Left ventricle myocardium inferior (tissue), 1 donor: ENCODE measurements at places on chromosomes 3 and 15. TPM values are rescaled to one million over a fixed set of nuclear protein-coding genes. Genes with fewer than 3 reads are reported as not detected.

DNA sequence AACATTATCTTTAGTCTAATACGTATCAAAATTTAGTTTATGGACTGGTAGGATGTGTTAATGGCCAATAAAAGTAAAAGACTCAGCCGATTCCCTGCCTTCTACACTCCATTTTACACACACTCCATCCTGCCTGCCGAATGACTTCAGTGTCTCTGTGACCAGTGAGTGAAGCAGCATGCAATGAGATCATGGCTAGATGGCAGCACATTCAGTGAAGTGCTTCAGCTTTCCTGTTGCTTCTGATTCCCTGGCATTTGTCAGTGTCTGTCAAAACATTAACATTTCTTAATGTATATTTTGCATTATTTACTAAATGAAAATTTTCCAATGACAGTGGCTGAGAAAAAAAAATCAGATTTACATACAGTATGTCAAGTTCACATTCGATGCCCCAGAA lies 412.0 kb downstream of the FHIT start:
- no peaks in the 10 kb centered on the region for H3K36me3 ChIP-seq
- H3K4me3 ChIP-seq, result no peak overlapping the region
- no peaks in the 10 kb centered on the region for H3K27me3 ChIP-seq
- no peaks in the 10 kb centered on the region for H3K4me1 ChIP-seq

DNA sequence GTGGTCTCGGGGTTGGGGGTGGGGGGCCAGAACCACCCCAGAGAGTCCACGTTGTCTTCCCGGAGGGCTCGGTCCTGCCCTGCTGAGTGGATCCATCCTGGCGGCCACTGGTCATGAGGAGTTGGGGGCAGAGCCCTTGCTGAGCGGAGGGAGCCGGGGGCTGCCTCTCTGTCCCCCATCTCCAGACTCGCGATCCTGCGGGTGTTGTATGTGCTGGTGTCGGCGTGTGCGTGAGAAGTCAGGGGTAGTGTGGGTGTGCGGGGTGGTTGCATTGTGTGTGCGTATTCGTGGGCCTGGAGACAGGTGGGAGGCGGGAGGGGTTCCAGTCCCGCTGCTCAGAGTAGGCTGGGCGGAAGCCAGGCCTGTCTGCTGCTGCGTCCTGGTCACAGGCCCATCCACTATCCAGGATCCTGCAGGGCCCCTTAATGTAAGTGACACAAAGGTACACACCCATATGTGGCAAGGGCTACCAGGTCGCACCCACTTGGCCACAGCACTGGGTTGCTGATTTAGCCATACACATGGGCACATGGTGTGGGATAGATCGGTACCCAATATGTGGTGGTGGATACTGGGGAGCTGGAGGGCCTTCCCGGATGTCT lies 30.7 kb downstream of the NBEAL2 start:
- no peaks in the 10 kb centered on the region for H3K27me3 ChIP-seq
- DNase-seq, result peak; percentile 13
- peaks cover 12% of the 10 kb centered on the region for H3K36me3 ChIP-seq

A4GNT gene
- not detected for total RNA-seq

TGM5 gene
- not detected for total RNA-seq

SLC22A13 gene
- not detected for total RNA-seq

ERICH6 gene
- total RNA-seq, result 0.55 TPM
